Stimulated activated memory B cell treated with anti-CD40 and anti-IgM and Interleukin-4, amounts not matched to agents 10 μg/mL and 1 μg/mL and 100 μg/mL, for 72 hours (primary cell): ENCODE measurements at places on chromosomes 6 and 20.

GRCh38 chr20:34863421-34863965, 9.2 kb downstream of the GGT7 start:
- ATAC-seq, result no peak

DNA sequence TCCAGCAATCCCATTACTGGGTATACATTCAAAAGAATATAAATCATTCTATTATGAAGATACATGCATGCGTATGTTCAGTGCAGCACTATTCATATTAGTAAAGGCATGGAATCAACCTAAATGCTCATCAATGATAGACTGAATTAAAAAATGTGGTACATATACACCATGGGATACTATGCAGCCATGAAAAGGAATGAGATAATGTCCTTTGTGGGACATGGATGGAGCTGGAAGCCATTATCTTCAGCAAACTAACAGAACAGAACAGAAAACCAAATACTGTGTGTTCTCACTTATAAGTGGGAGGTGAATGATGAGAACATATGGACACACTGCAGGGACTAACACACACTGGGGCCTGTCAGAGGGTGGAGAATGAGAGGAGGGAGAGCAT, 261.6 kb downstream of the GMDS start:
- ATAC-seq, result no peak

DNA sequence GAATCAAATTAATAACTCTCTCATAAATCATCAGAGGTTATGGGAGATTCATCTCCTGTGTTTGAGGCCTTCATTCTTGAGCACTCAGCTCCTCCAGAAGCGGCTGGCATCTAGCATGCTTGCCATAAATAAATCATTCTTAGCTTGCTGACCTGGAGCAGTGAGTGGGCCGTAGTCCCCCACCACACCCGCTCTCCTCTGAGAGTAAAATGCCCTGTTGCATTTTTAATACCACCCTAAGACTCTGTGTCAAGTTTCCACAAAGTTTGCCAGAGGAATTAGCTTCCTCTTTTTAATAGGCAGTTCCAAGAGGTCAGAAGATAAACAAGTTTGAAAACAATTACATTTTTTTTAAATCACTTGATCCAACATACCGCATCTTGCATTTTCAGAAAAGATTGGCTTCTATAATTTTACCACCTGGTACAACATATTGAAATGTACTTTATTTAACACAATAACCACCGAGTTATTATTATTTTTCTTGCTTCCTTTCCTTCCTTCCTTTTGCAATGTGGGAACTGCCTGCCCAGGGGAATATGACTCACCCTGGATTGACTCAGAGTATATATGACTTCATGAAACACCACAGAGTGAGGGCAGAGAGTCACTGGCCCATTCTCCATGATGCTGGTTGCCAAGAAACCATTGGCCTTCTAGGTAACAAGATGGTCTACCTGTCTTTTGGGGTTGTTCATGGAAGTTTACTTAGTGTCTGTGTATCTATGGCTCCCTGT, 29.4 kb upstream of the CLIC5 start:
- ATAC-seq, result no peak

GRCh38 chr6:46118836-46119235, 11.0 kb upstream of the ENPP4 start:
- no peak for ATAC-seq

DNA sequence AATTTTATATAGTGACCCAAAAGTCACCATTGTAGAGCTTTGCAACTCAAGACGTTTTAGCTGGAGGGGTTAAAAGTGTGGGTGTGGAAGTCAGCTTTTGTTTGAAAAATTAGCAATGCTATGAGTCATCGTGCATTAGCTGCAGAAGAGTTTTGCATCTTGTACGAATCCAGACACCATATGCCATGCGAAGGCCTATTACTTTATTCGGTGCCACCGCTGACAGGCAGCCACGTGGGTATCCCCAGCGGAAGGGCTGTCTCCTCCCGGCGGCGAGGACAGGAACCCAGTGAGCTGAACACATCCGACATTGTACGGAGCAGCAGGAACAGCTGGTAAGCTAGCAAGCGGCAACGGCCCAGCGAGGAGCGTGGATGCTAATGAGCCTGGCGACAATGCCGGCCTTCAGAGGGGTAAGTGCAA, 84.4 kb downstream of the INSM1 start:
- peak; percentile 97 for ATAC-seq

GRCh38 chr20:25242231-25242630, 5.7 kb upstream of the PYGB start:
- ATAC-seq, result no peak
